DMS53 (cell line): ENCODE measurements at places on chromosomes 5 and 9.
A peak's percentile ranks its signal among the peaks of the same experiment; 100 is the strongest.

DNA sequence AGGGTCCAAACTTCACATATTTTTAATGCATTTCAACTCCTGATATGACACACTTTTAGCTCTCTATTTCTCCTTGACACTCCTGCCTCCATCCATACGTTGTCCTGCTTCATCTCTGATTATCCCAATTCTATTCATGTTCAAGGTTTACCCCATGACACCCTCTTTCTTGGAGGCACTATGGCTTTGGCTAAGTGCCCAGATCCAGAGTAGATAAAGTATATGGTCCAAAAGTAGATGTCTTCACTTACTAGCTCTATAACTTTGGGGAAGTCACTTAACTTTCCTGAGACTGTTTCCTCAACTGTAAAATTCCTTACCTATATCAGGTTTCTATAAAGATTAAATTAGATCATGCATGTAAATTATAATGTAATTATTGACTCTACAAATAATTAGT, 36.1 kb downstream of the SLC22A5 start:
- DNase-seq = no peak

DNA sequence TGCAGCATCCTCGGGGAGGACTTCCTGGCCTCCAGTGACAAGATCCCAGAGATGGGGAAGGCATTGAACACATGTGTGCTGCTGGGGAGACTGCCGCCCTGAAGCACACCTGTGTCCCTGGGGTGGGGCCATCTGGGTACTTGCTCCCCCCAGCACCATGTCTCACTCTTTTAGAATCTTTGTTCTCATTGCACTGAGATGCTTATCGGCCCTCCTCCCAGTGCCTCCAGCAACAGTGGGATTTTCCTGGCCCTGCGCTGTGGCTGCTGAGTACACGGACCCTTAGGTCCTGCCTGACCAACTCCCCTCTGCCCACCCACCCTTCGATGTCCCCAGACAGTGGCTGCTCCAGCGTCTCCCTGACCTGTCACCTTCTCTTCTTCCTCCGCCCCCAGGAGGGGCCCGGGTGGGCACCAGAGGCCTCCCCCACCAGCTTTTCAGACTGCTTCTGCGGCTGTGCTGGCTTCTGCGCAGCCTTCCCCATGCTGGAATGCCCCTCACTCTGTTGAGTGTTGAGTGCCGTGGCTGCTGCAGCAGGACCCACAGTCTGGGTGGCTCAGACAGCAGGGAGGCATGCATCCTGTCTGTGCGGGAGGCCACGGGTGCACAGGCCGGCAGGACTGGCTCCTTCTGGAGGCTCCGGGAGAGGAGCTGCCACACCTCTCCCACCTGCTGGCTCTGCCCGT, 145.9 kb upstream of the IRX2 start:
- DNase-seq = no peak

DNA sequence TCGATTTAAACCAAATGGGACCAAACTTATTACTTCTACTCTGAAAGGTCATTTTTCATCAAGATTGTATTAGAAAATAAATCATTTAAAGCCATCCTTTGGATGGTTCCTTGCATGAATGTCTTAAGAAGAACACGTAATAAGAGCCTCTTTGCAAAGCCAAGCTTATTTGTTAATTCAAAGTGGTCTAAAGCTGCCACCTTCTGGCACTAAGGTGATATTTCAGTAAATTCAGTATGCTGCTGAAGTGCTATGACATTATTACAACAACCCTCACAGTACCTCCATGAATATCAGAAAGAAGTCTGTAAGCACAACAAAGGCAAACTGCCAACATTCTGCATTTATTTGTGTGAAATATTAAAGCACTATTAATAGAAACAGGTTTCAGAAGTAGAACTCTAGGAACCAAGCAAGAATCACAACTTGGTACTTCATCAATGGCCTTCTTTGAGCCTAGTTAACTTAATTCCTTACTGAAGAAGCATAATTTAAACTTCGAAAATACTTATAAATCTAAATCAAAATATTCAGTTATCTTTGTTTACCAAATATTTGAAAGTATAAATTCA, 53.1 kb upstream of the TYRP1 start:
- DNase-seq = peak; percentile 50

GRCh38 chr9:127035423-127035822, 87.0 kb downstream of the ANGPTL2 start:
- DNase-seq = no peak

DNA sequence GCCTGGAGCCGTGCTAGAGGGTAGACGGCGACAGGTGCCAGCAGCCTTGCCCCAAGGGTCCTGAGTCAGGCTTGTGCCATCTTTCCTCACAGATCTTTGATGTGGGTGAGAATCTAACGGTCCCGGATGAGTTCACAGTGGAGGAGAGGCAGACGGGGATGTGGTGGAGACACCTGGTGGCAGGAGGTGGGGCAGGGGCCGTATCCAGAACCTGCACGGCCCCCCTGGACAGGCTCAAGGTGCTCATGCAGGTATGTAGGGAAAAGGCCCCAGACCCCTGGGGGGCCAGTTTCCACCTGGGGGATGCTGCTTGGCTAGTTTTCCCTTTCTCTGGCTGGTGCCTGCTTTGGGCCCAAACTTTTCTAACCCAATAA, 24.0 kb downstream of the PTGES2 start:
- DNase-seq = peak; percentile 75

DNA sequence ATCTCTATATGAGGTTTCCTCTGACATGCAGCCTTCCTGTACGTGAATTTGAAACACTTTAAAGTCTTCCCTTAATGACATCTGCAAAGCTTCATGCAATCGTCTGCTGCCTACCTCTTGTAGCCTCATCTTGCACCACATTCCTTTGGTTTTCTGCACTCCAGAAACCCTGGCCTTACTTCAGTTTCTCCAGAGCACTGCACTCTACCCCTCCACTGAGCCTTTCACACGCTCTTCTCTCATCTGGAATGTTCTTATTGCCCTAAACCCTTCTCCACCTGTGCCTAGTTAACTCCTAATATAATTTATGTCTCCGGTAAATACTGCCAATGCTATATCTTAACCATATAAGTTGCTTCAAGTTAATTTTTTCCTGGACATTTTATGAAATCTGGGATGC, 168.8 kb upstream of the SLC27A6 start:
- no peak for DNase-seq

- no peak for DNase-seq
Observed at GRCh38 chr5:36644727-36645126, 38.3 kb downstream of the SLC1A3 start.

- DNase-seq = no peak
Observed at GRCh38 chr9:1492156-1492555, 442.0 kb downstream of the DMRT2 start.

- no peak for DNase-seq
Observed at GRCh38 chr9:110912419-110913291, 125.6 kb downstream of the LPAR1 start.

- DNase-seq = no peak
Observed at GRCh38 chr9:124197177-124198095, 60.3 kb upstream of the NEK6 start.

DNA sequence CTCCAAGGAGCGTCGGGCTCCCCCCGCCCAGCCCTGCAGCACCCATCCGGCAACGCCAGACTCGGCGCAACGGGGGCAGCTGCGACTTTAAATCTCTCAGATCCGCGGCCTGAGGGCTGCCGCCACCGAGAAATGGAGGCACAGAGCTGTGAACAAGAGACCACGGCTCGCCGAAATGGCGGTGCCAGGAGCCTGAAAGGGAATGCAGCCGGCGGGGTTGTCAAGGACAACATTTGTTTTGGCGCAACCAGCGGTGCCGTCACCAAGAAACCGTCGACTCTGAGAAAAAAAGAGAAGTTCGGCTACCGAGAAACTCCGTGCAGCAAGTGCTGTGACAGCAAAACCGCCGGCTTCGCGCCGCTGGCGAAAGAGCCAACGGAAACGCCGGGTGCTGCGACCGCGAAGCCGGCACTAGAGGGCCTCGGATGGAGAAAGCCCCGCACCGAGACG, 2.1 kb upstream of the ANXA2R start:
- DNase-seq = peak; percentile 90

- no peak for DNase-seq
Observed at GRCh38 chr5:54775645-54776044, 209.7 kb downstream of the ESM1 start.

DNA sequence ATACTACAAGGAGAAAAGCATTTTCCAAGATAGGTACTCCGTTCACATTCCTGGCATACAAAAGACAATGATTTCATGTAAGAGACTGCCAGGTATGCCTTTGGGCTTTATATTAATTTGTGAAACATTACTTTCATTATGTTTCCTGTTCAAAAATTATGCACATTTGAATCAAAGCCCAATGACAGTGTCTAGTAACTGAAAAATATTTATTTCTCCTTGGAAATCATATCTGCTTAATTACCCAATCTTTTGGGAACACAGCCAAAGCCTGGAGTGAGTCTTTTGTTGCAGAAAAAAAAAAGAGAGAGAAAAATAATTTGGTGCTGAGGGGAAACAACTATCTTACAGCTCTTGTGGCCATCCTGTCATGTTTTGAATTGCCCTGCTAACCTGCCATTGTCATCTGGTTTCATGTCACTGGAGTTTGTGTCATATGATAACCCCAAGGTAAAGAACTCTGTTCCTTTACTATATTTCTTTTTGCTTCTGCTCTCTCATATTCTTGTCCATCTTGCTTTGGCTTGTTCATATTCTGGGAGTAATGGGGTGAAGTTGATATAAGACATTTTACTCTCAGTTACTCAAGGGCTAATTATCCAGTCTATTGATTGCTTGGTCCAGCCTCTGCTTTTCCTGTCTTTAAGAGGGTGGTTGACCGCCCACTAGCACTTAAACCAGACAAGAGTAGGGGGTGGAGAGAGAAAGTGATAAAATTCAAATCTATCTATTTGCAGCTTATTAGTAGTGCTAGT, 238.3 kb upstream of the NUDT12 start:
- DNase-seq = no peak

- no peak for DNase-seq
Observed at GRCh38 chr5:166535641-166536040, 1755.8 kb upstream of the WWC1 start.

GRCh38 chr5:75031366-75031765, 21.0 kb downstream of the GCNT4 start:
- peak; percentile 8 for DNase-seq

GRCh38 chr9:125038166-125038565, 97.3 kb upstream of the GOLGA1 start:
- no peak for DNase-seq

- peak; percentile 82 for DNase-seq
Observed at GRCh38 chr5:126449751-126450271, 26.6 kb downstream of the GRAMD2B start.

DNA sequence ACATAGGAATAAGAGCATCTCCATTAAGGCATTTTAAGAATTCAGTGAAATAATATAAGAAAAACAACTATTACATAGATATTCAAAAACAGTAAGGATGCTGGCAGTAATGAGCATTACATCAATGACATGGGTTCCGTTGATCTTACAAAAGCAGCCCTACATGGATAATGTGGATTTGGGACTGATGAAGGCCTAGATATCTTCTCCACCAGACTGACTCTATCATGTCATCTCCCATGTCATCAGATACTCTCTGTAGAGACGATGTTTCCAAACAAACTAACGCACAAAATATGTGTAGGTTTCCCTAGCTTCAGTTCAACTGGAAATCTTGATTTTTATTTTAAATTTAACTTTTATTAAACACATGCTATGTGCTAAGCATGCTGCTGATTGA, 3.6 kb downstream of the LURAP1L start:
- DNase-seq = no peak

DNA sequence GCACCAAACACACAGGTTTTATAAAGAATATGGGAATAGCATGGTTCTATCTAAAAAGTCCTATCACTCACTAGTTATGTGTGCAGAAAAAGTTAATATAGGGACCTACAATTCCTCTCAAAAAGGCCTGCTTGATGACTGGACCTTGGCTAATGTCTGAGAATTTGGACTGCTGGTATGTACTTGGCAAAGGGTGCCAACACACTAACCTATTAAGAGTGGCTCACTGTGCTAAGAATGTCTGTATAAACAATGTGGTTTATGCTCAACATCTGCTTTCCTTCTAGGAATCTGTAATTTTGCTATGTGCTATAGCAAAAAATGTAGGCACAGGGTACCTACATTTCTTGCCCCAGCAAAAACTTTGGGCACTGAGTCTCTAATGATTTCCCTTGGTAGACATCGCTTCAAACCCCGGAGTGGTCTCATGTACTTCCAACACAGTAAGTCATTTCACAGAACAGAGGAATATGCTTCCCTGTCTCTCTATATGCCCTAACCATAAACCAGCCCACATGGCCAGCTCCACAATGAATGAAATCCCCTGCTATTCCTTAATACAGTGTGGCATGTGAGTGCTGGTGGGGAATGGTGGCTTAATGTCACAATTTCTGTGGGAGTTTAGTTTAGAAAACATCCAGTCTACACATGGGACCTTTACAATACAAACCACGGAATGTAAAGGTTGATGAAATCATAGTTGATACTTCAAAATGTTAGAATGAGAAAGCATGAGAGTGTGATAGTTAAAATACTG, 101.7 kb downstream of the UBAP2 start:
- DNase-seq = no peak

DNA sequence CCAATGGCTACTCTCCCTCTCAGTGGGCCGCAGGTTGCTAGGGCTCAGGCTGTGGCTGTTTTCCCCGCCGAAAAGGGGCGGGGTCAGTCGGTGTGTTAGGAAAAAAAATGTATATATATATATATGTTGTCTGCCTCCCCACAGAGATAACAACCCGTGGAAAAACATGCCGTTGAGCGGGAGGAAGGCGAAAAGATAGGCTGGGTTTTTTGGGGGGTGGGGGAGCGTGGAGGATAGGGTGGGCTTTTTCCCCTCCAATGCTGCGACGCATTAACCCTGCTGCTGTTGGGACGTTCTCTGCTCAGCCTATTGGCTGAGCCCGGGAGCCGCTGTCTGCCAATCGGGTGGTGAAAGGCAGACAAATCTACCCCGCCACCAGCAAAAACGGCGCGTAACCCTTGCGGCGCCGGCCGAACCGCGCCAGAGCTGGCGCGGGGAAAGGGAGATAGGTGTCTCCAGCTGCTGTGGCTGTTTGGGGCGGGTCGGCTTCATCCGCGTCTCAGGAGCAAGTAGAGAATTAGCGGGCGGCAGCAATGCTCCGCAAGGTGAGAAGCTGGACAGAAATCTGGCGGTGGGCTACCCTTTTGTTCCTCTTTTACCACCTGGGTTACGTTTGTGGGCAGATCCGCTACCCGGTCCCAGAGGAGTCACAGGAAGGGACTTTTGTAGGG, at the start of gene PCDHGC4:
TSS of gene PCDHGC4 (plus strand) at position 390 of the 671 bp plus-strand sequence. CDS start at position 534, 144 bp downstream.
- peak; percentile 40 for DNase-seq

- DNase-seq = no peak
Observed at GRCh38 chr5:4639946-4640345, 500.2 kb upstream of the ADAMTS16 start.

DNA sequence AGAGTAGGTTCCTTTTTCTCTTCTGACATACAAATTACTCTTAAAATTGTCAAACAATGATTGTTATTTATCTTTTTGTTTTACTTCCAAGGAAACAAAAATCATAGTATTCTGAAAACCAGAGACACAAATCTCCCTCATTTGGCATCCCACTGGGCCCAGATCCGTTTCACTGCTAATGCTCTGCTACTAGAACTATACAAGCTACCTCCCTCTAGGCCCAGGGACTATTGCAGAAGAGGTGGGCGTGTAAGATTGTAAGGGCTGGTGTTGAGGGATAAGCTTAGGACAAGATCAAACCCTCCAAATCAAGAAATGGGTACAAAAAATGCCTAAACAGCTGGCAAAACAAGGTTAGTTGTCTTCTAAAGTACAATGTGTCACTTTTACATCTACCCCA, 928.9 kb upstream of the CDH10 start:
- no peak for DNase-seq

- peak; percentile 92 for DNase-seq
Observed at GRCh38 chr5:124641154-124641792, 105.2 kb downstream of the ZNF608 start.
